ENCODE measurements at places on chromosomes 13 and 19.

- DNase-seq: no peak
Measured at GRCh38 chr19:10182076-10182475, 12.7 kb downstream of the DNMT1 start.

- no peak for DNase-seq
Measured at GRCh38 chr13:49367640-49368422, 76.0 kb downstream of the CAB39L start.

DNA sequence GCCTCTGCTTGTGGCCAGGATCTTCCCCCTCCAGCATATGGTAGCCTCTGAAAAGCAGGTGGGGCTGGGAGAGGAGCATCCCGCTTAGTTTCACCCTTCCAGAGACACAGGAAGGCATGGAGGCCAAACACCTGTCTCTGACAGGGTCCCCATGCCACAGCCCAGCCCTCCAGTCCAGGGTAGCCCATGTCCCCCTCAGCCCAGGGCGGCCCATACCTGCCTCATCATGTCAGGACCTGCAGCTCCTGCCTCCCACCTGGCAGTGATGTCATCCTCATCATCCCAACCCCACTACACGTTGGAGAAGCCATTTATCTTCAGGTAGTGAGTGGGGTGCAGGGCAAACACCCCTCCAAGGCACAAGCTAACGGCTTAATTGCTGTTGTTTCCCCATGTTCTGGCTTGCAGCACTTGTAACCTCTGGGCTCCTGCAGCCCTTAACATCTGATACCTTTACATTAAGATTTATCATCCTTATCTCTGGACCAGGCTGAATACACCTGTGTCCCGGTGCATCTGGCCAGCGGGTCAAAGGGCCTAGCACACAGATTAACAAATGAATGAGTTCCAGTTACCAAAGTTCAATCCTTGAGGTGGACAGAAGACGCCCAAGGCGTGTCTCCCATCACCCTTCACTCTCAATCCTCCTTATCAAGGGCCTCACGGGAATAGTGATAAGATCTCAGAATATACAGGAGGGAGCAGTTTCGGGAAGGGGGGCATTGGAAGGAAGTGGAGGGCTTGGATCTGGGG is 22.2 kb downstream of the ZNF175 start:
- DNase-seq: no peak

DNA sequence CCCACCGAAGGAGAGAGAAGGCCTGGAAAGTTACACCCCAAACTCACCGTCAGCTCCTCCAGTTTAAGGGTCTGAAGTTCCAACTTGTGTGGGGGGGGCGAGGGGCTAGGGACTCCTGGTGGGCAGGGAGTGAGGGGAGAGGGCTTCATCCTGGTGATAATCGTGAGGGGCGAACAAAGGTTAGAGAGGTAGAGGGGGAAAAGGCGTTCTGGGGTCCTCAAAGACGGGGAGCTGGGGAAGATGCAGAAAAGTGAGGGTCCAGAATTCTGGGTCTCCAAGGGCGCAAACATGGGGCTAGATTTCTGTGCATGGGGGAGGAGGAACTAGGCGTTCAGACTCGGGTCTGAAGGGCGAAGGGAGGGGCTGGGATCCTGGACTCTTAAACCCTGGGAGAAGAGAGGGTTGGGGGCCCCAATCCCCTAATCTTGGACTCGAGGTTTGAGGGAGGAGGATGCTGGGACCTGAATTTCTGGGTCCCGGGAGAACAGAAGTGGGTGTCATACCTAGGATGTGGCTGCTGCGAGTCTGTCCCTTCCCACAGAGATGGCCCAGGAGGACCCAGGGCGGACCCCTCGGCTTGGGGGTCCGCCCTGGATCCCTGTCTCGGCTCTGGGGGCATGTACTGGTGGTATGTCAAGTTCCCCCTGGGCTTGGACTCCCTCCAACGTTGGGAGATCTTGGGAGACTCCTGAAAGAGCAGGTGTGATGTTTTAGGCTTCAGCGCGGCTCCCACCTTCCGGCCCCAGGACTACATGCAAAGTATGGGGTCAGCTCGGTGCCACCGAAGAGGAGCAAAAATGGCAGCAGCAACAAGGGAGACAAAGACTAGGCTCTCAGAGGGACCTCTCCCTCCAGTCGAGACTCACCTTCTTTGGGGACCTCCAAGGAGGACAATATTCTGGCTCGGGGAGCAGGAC is 4.5 kb downstream of the MAMSTR start:
- DNase-seq: no peak

DNA sequence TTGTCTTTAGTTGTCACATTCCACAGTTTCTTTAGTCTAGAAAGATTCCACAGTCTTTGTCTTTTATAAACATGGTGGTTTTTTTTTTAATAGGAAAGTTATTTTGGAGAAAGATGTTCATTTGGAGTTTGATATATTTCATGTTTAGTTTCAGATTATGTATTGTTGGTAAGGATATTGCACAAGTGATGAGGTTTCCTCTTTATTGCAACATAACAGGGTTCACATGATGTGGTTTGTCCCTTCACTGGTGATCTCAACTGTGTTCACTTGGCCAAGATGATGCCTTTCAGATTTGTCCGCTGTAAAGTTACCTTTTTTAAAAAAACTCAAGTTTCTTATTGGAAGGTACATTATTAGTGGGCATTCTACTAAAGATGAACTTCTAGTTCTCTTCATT is 3.2 kb downstream of the ZNF230 start:
- no peak for DNase-seq

- DNase-seq: no peak
Measured at GRCh38 chr19:46082728-46083050, 41.8 kb downstream of the IGFL3 start.

- no peak for DNase-seq
Measured at GRCh38 chr19:39986643-39987042, 10.2 kb upstream of the ZNF546 start.

- no peak for DNase-seq
Measured at GRCh38 chr13:24159357-24159756, 1.2 kb upstream of the SPATA13 start.

GRCh38 chr19:42121656-42122069 is 10.6 kb downstream of the POU2F2 start:
- peak; percentile 49 for DNase-seq

DNA sequence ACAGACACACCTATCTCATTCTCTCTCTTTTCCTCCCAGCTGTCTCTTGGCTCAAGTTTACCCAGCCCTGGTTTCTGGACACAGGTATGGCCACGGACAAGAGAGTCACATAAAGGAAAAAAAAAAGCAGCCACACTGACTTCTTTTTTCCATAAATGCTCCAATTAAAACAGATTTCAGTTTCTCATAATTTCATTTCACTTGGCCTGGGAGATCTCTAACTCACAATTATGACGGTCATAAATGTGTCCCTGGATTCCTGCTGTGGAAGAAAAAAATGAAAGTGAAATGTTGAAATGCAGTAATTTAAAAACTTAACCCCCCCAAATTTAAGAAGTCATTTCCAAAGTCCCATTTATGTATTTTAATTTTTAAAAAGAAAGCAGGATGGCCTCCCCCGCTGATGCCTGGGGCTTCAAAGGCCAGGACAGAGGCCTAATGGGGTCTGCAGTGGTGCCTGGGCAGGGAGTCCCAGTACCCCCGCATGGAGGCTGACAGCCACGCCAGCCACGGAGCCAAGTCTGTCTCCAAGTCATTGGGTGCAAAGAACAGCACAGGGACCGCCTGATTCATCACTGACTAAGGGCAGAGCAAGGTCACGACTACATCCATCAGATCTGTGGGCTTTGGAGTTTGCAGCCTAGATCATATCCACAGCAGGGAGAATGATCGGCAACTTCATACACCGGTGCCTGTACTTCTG is 79.7 kb downstream of the TSHZ3 start:
- DNase-seq: no peak

GRCh38 chr19:17869114-17869608 is 2.6 kb upstream of the SLC5A5 start:
- no peak for DNase-seq

DNA sequence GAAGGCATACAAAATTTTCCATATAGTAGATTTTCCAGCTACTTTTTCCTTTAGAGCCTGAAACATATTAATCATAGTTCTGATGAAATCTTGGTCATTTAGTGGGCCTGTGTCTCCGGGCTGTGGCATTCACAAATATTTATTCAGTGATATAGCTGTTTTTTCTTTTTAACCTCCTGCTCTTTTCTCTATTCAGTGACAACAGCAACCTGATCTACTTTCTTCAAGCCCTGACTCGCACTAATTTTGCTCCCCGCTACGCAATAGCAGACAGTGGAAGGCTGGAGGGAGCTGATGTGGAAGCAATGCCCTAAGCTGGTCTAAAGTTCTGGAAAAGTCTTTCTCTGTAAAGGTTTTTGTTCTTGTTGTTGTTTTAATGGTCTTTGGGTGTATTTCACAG is 289.7 kb downstream of the SLITRK6 start:
- DNase-seq: no peak

GRCh38 chr19:56678205-56678604 is 6.6 kb upstream of the ZNF835 start:
- no peak for DNase-seq

- DNase-seq: no peak
Measured at GRCh38 chr19:10118960-10119359, 739 bp downstream of the EIF3G start.

DNA sequence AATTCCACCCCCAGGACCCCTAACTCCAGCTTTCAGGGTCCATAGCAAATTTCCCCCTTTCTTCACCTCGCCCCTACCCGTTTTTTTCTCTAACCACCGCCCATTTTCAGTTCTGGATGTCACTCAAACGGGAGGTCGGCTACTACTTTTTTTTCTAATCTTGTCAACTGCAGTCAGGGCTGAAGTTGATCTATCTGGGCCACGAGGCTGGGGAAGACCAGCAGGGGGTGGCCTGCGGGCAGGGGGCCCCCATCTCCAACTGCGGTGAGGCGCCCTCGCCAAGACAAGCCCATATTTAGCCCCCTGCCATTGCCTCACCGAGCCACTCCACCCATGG is 748 bp downstream of the LHFPL6 start:
- DNase-seq: no peak

GRCh38 chr13:84366506-84366905 is 484.2 kb upstream of the SLITRK1 start:
- no peak for DNase-seq

DNA sequence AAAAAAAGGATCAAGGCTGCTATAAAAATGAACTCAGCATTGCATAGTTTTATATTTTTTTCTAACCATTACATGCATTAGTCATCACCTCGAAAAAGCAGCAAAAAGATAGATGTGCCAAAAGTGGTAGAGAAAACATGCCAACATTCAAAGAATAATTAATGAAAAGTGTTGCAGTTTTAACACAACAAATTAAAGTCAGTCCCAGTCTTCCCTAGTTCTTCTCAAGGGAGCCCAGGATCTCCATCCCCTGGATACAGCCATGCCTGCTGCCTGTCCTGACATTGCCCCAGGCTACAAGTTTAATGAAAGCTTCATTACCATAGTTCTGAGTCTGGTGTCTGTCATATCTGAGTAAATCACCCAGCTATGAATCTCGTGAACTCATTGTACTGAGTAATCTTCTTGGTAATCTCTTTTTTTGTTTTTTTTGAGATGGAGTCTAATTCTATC is 116.6 kb upstream of the KLF12 start:
- DNase-seq: no peak

GRCh38 chr19:51421229-51422052 is 4.0 kb upstream of the SIGLEC10 start:
- no peak for DNase-seq

DNA sequence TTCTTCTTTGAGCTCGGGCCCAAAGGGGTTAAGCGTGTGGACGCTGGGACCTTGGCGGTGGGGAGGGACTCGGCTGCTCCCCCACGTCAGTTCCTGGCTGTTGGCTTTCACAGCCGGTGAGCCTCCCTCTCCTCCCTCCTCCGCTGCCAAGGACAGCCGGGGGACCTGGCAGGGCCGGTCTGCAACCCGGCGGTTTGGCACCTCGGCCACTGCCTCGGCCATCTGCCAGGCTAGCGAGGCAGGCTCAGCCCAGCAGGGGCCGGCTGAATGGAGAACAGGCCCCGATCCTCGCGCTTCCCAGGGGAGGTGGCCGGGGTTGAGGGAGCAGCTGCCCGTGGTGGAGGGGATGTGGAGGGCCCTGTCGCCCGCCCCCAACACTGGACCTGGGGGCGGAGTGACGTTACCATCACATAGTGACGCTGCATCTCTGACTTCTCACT is 5.0 kb downstream of the TLE5 start:
- no peak for DNase-seq

- DNase-seq: no peak
Measured at GRCh38 chr19:16456652-16457194, 15.0 kb downstream of the EPS15L1 start.

DNA sequence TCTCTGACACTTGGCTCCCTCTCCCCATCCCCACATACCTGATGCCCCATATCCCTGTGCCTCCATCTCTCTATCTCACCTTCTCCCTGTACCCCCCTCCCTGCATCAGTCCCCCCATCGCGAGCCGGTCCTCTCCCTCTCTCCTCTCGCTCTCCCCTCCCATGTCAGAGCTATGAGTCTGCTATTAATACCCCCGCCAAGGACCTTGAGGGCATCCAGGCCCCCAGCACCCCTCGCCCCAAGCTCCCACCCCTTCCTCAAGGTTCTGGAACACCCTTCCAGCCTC is 1.6 kb downstream of the GRIN2D start:
- DNase-seq: no peak

DNA sequence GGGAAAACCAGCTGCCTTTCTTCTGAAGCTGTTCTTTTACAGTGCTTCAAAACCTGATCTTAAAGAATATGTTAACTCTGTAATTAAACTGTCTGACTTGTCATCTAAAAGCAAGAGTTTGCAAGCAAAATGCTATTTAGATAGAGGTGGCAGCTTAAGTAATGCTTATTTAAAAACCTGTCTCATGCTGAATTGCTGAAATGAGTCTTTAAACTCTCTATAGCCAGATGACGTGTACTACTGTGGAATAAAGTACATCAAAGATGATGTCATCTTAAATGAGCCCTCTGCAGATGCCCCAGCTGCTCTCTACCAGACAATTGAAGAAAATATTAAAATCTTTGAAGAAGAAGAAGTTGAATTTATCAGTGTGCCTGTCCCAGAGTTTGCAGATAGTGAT is 22.9 kb downstream of the ITM2B start:
- DNase-seq: no peak

DNA sequence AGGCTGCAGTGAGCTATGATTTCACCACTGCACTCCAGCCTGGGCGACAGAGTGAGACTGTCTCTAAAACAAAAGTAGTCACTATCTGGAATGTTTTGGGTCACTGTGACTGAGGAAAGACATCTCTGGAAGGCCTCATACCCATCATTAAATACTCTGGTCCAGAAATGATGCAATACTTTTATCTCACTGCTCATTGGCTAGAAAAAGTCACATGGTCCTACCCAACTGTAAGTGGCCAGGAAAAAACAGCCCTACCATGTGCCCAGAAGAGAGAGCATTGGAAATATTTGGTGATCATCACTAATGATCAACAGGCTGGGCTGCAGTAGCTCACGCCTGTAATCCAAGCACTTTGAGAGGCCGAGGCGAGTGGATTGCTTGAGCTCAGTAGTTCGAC is 29.8 kb downstream of the PNPLA6 start:
- DNase-seq: no peak

- DNase-seq: no peak
Measured at GRCh38 chr13:51614350-51614786, 30.1 kb downstream of the WDFY2 start.

GRCh38 chr19:24078680-24079079 is 8.3 kb upstream of the ZNF254 start:
- no peak for DNase-seq
